Mesothelial cell of epicardium (in vitro differentiated cells): ENCODE measurements at places on chromosomes 7 and 10.

DNA sequence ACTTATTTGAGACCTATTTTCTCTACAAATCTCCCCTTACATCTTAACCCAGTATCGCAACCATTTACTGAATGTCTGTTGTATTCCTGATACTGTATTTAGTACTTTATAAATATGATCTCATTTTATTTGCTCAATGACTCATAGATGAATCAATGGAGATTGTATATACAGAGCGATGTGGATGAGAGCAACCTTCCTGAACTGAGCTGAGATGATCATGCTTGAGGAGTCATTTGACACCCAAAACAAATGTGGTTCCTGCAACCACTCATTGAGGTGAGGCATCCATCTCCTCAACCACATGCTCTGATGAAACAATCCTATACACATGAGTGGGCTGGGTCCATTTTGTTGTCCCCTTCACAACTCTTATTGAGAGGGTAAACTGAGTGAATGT, 250.0 kb downstream of the CDC14C start:
- DNase-seq, result no peak

DNA sequence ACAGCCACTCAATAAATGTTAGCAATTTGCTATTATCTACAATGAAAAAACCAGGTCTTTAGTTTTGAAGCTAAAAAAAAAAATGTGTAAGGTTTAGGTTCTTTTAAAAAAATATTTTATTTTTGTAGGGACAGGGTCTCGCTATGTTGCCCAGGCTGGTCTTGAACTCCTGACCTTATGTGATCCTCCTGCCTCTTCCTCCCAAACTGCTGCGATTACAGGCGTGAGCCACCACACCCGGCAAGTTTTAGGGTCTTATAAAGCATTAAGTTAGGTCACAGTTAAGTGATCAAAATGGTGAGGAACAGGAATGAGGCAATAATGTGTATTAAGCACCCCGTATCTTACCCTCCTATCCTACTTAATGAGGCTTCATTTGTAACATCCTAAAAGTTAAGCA, 774 bp downstream of the SEM1 start:
- no peak for DNase-seq

DNA sequence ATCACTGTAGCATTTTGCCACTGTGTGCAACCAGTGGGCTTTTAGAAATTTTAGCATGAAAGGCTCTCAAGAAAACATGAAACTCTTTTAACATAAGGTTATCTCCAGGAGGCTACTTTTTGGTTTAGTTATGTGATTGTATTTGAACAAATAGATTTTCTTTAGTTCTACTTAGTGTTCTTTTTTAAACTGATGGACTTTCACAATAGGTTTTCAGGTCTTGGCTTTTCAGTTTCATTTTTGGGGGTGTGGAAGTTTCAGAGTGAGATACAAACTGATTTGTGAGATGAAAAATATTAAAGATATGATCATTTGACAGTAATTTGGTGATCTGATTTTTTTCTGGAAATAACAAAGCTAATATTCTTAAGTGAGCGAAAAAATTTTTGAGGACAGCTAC, 344.1 kb downstream of the PHF14 start:
- no peak for DNase-seq

DNA sequence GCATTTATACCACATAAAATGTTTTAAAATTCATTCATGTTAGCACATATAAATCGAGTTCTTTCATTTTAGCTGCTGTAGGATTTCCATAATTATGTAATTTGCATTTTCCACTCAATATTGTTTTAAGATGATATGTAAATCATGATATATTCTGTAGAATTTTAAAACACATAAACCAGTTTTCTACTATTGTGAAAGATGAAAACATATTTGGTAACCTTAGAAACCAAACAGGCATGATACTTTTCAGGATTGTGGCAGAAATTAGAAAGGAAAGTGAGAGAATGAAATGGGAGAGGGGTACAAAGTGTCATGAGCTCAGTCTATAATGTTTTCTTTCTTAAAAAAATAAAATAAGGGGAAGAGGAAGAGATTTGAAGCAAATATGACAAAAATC, 269.3 kb downstream of the PPP1R3A start:
- DNase-seq, result no peak

- peak; percentile 56 for DNase-seq
Observed at GRCh38 chr10:17229967-17230682, 2.1 kb downstream of the VIM start.

DNA sequence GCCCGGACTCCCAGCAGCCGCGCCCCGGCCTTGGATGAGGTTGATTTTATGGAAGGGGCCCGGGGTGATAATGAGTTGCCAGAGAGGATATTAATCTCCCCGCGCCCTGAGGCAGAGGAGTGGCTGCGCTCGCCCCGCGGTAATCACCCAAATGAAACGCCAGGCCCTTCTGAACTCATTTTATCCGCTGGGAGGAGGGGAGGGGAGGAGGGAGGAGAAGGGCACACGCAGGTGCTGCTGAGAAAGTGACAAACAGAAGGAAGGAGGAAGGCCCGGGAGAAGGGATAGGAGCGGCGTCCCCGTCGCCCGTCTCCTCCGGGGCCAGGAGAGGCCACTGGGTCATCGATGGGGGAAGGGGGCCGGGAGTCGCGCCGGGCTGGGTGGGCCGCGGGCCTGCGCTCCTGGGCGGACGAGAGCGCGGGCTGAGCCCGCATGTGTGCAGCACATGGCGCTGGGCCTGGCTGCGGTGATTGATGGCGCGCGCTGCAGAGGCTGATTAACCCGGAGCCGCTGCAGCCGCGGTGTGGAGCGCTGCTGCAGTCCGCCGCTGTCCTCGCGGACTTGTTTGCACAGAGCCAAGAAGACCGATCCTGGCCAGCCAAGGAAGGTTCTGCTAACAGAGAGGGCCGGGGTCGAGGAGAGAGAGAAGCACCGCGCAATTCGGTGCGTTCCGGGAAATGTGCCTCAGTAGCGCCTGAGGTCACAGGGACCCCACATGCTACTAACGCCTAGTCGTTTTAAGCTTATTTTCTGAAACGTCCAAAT, 6.5 kb downstream of the MNX1 start:
- DNase-seq, result peak; percentile 60

DNA sequence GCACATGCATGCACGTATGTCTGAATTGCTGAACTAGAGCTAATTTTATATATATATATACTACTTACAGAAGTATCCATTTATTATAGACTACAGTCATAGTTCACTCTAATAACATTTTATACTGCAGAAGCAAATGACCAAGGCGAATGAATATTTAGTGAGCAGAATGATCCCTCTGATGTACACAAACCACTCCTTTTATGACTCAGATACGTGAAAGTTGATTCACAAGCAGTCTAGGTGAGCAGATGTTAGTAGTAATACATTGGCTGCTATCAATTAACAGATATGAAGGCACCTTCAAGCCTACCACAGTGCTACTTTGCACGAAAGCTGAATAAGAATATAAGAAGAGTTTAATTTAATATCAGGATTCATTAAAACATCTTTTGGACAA, 10.4 kb downstream of the GPAM start:
- DNase-seq, result no peak

DNA sequence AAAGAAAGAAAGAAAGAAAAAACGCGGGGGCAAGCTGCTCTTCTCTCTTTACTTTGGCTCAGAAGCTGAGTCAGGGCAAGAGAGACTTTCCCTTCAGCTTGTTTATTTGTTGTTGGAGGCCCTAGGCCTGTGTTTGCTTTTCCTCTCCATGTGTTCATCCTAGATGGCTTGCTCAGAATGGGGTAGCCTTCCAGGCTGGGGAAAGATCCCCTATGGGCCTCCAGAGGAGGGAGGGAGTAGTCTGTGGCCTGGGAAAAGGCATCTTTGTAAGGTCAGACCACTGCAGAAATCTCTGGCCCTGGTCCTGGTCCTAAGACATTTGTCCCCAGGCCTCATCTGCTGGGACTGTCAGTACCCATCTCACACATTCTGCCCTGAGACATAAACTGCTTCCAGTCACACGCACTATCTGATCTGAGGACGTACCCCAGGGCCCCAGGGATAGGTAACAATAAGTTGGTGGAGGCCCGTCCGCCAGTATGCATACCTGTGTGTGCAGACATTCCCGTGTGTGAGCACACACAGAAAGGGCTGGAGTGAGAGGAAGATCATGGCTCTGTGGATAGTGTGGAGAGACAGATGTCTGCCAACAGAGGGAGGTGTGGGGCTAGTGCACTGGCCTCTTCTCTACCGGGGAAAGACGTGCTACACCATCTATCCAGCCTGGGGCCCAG, 4.9 kb upstream of the SCD start:
- DNase-seq, result peak; percentile 53

DNA sequence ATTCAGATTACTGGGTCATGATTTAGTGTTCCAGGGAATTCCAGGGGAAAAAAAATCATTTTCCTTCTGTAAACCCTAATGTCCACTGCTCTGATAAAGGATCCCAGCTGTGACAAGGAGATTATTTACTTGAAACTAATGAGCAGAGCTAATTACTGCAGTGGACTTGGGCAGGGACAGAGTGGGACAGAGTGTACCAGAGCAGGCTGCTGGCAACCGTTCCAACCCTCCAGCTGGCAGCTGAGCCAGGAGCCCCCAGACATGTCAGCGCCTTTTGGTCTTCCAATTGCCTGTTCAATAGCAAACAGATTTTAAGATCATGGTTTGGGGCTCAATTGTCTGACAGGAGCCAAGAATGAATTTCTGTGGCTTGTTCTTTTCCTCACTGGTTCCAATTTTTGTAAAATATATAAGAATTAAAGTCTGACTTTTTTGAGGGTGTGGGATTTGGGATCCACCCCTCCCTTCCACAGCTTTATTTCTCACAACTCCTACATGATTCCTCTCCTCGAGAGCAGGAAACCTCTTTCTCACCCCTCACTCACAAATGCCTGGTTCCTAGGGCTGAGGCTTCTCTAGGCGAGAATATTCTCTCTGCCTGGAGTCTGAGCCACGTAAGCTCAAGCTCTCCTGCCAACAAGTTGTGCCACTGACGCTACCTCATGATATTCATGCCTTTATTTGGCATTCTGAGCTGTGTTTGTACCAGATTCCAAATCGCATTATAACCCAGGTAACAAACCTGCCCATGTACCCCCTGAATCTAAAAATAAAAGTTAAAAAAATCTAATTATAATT, 20.6 kb upstream of the FAM180A start:
- DNase-seq, result no peak

- DNase-seq, result no peak
Observed at GRCh38 chr7:135536150-135536549, 21.6 kb upstream of the NUP205 start.

DNA sequence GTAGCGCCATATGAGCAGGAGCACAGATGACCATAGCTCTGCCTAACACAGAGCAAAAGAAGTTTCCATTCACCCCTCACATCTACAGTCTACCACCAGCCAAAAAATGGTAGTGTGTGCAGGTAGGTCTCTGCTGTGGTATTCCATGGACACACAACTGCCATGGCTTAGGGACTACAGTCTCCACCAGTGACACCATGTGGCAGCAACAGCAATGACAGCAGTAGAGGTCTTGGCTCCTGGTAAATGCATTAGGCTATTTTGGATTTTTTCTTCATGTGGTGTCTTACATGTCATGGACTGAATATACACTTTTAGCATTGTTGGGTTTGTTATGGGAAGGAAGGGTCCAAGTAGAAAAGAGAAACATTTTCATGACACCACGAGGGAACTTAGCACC, 70.1 kb upstream of the CABCOCO1 start:
- no peak for DNase-seq

- DNase-seq, result no peak
Observed at GRCh38 chr7:158372400-158373342, 215.0 kb downstream of the PTPRN2 start.

GRCh38 chr10:36465604-36466379, 659.6 kb upstream of the ANKRD30A start:
- no peak for DNase-seq
